ENCODE measurements at places on chromosomes 4 and X.
A peak's percentile ranks its signal among the peaks of the same experiment; 100 is the strongest.

DNA sequence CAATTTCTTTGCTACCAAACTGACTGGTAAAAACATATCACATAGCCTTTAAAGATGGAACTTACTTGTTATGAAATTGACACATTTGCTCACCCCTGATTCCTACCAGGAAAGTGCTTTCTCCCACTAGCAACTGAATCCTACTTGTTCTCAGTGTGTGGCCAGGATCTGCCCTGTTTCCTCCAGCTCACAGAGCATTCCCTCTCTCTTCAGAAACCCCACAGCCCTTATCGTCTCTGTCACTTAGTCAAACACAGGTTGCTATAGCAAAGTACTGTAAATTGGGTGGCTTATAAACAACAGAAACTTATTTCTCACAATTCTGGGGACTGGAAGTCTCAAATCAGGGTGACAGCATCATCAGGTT lies 265.2 kb upstream of the BOD1L1 start:
- DNase-seq = no peak

- DNase-seq = no peak
Measured at GRCh38 chr4:90888571-90888970, 761.4 kb downstream of the CCSER1 start.

- DNase-seq = no peak
Measured at GRCh38 chr4:163378661-163379060, 35.0 kb downstream of the NPY5R start.

GRCh38 chrX:103098488-103098887 lies 5.5 kb upstream of the NXF3 start:
- DNase-seq = no peak

GRCh38 chrX:40872351-40872750 lies 137.0 kb upstream of the MED14 start:
- DNase-seq = no peak

DNA sequence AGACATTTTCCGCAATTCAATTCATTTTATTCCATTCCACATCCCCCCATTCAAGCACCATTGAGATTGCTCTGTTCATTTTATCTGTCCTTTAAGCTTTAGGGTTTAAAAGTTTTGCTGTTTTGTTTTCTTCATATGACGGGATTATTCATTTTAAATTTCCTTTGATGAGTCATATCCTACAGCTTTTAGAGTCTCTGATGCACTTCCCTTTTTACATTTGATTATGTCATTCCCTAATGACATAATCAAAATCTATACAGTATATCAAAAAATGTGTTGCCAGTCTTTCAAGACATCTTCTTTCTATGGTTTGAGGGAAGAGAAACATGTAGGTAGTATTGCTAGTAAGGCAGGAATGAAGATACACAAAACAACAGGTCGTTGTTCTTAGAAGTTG lies 456.3 kb downstream of the PDGFC start:
- DNase-seq = no peak

- no peak for DNase-seq
Measured at GRCh38 chr4:151035911-151036310, 20.8 kb upstream of the LRBA start.

DNA sequence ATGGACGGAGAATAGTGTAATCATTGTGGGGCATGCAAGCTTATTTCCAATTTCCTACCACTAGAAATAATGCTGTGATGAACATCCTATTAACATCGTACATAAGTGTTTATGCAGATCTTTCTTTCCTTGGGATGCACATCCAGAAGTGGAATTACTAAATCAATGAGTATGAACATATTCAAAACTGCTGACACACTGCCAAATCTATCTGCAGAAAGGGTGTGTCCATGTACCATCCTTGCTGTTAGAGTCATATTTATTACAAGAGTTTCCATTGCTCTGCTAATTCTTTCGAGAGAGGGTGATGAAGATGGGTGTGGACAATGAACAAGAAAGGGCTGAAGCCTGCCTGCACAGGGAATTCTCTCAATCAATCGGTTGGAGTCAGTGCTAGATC lies 82.6 kb downstream of the GPC4 start:
- no peak for DNase-seq

GRCh38 chr4:89814362-89814761 lies 22.6 kb downstream of the SNCA start:
- no peak for DNase-seq

DNA sequence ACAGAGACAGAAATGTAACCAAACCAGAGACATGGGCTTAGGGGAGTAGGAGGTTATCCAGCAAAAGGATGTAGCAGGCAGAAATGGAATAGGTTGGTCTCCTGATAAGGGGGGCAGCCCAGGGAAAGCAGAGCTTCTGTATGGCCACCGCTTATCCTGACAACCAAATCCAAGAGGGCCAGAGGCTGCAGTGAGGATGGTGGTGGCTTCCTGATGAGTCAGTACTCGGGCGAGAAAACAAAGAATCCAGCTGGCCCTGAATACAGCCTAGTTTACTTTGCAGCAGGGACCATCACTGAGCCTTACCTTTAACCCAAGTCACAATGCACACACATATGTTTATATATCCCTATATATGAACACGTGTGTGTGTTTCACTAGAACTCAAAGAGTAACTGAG lies 129.7 kb upstream of the FTHL17 start:
- DNase-seq = no peak

- no peak for DNase-seq
Measured at GRCh38 chr4:173919196-173919595, 364.3 kb downstream of the FBXO8 start.

DNA sequence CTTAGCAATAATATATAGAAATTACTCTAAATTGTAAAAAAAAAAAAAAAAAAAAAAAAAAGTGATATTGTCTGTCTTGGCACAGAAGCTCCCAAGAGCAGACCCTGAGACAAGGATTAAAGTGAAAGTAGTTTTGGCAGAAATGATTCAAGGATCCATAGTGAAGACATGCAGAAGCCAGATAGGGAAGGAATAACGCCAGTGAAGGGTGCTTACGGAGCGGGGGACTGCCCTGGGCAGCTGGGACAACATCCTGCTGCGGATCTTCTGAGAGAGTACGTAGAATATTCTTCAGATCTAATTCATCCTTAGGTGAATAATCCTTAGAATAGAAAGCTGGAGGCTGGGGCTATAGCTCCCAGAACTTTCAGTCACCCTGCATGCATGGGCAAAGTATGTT lies 39.8 kb downstream of the ARHGAP24 start:
- DNase-seq = no peak

- DNase-seq = no peak
Measured at GRCh38 chr4:7261087-7261486, 68.7 kb downstream of the SORCS2 start.

DNA sequence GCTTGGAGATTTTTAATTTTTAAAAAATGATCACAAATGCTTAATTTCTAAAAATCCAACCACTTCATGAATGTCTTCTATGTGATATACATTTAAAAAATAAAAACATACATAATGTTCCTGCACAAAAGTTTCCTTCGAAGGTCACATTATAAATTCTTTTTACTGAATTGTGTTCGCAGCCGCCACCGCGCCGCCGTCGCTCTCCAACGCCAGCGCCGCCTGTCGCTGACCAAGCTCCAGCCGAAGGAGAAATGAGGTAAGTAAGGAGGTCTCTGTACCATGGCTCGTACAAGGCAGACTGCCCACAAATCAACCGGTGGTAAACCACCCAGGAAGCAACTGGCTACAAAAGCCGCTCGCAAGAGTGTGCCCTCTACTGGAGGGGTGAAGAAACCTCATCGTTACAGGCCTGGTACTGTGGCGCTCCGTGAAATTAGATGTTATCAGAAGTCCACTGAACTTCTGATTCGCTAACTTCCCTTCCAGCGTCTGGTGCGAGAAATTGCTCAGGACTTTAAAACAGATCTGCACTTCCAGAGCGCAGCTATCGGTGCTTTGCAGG lies 48.8 kb upstream of the NEUROG2 start:
- DNase-seq = no peak

DNA sequence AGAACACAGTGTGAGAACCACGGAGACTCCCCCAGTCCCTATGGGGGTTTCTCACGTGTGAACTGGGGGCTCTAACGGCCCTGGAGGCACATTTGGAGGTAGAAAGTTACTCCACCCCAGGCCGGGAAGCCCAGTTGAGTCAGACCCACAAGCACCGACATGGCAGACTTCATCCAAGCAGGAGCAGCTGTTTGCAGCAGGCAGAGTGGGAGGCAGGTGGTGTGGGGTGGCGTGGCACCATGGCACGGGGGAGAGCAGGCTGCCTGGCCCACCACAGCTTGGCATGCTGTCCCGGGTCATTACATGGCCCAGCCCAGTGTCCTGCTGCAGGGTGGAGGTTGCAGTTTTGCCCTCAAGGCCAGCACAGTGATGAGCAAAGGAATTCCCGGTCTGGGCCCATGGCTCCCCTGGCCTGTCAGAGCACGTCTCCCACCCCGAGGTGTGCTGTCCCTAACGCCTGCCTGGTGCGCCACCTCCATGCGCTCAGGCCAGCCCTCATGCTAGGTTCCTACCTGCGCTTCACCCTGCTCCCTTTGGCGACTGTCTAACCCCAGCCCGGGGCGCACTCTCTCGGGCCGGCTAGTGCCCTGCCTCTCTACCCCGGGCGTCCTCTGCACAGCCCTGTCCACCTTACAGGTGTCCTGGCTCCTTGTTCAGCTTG lies 90.6 kb upstream of the AFAP1 start:
- DNase-seq = no peak

DNA sequence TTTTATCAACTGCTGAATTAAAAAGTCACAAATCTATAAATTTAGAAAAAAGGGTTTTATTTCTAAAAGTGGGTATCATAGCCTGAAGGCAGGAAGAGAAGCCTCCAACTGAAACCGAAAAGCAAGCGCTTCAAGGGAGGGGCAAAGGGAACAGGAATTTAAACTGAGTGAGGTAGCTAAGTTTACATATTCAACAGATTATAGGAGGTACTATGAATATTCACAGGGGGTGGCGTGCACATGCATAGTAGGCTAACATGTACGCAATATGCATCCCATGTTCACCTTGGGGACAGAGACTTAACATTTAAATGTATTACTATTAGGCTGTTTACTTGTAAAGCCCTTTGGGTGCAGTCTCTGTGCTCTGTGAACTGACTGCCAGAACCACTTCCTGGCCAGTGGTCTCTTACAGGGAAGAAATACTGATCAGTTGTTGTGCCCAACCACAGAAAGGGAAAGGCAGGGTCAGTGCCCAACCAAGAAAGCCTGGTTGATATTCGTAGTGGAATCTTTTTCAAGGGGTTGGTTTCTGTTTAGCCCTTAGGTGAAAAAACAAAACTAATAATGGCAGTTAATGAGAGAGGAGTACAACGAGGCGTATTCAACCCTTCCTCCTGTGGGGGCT lies 168.7 kb upstream of the GALNTL6 start:
- no peak for DNase-seq

DNA sequence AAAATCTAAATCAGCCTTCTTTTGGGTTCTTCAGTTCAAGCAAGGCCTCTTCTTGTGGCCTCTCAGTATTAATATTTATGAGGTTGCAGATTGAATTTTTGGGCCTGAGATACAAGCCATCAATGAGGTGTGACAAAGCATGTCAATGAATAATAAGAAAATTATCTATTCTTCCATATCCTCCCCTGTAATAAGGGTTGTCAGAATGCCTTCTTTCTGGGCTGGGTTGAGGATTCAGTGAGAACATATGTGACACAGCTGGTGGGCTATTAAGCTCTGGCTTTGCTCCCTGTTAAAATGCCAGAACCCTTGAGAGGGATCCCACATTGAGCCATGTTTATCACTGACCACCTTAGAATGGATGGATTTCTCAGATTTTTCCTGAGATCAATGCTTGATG lies 187.2 kb downstream of the AR start:
- no peak for DNase-seq

DNA sequence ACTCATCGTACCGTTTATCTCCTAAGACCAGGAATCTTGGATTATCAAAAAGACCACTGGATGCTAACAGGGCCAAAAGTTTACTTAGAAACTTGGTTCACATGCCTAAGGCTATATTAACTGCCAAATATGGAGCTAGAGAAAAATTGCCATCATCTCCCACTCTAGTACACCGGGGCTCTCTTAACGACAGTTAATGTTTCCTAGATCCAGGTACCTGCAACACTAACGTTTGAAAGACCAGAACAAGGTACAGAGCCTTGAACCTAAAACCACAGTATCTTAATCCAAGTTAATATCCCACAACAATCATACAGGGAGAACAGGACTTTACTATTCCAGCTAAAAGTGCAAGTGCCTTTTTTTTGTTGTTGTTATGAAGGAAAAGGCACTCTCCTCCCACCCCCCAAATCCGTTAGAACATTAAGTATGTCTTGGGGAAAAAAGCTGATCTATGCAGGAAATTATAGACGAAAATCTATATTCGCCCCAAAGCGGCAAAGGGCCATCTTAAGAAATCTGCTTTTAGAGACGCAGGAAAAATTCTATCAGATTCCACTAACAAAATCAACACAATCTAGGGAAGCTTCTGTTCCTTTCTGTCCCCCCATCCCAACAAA lies 1.3 kb downstream of the G3BP2 start:
- no peak for DNase-seq

- no peak for DNase-seq
Measured at GRCh38 chrX:110228453-110228852, 89.4 kb downstream of the AMMECR1 start.

DNA sequence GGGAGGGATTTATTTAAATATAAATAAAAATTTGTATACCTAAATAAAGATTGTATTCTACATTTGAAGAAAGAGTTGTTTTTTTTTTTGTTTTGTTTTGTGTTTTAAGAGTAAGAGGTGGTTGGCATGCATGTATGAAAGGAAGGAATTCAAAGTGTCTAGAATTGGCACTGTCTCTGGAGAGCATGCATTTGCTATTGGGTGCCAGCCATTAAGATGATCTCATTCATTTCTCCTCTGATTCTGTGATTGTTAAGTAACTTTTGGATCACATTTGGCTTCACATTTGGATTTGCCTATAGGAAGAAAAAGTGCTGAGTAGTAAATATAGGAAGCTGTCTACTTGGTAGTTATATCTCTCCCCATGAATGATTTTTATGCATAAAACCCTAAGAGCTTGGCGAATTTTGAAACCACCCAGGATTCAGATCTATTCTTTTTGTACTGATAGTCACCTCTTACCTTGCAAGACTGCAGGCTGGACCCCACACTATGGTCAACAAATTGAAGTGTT lies 7.8 kb upstream of the BOD1L1 start:
- no peak for DNase-seq

DNA sequence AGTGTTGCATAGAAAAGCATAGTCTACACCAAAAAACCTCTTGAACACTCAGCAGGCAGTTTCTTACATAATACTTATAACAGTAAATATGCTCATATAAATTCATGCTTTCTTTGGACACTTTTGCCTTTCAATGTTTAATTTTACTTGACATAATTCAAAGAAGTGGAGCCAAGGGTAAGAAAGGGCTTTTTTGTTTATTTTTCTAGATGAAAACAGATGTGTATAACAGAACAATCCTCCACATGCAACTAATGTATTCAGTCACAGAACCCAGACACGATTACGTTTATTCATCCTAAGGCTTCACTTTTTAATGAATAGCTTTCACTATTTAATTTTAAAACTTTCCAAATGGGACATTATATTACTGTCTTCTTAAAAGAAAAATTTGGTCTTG lies 58.0 kb upstream of the PTPN13 start:
- DNase-seq = no peak

GRCh38 chr4:14177987-14178386 lies 550.5 kb upstream of the BOD1L1 start:
- DNase-seq = peak; percentile 7

DNA sequence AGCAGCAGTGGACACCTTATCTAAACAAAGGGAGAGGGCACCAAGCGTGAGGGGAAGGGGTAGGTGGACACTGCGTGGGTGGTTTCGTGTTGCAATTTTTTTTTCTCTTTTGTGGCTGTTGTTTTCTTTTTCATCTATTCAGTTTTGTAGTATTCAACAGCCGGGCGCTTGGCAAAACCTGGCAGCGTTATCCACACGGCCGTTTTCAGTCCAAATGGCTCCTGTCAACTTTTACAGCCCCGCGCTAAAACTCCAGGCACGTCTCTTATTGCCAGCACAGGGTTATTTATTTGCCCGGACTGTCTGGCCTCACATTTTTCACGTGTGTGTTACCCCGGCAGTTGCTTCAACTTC lies 192.2 kb downstream of the BCOR start:
- no peak for DNase-seq

Data from activated CD4-positive, alpha-beta T cell treated with anti-CD3 and anti-CD28 coated beads for 48 hours (primary cell).